ENCODE measurements at places on chromosomes 1 and 21.

DNA sequence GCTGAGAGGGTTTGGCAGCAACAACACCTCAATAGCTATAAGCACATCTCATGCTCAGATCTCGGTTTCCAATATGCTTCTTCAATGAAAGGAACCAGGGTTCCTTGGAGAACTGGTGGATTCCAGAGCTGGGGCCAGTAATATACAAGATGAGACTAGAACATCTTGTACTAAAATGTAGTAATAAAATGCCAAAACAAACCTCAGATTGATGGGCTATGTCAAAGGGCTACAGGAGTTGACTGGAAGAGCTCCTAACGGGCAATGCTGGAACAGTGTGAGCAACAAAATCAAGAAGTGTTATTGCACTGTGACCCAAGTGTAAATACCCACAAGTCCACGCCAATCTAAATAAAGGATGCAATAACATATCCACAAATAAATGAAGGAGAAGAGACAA is 26.1 kb upstream of the SLC19A1 start:
- no peak for DNase-seq

GRCh38 chr1:83065952-83066727 is 932.8 kb downstream of the TTLL7 start:
- DNase-seq: no peak

DNA sequence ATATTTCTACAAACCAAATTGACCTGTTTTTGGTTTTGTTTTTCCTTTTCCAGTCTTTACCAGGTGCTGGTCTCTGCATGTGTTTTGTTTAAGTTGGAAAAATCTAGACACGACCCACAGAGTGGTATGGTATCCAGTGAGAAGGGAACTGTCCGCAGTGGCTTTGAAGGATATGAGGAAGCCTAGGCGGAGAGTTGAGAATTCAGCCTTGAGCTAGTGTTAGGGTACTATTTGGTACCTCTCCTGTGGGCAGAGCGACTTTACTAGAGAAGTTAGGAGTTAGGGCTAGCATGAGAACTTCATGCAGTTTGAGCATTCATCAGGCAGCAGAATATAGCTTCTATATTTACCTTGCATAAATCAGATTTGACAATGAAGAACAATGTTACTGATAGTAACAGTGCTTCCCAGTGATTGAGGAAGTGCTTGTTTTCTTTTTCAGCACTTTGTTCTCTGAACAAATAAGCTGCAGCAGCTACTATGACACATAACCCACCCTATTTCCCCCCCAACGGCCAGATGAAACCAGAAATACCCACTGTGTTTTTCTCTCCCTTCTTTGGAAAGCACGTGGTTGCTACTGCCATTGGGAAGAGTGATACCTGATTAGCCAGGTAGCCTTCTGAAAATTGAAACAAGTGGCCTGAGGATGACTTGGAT is 19.0 kb downstream of the MRPS6 start:
- DNase-seq: no peak

DNA sequence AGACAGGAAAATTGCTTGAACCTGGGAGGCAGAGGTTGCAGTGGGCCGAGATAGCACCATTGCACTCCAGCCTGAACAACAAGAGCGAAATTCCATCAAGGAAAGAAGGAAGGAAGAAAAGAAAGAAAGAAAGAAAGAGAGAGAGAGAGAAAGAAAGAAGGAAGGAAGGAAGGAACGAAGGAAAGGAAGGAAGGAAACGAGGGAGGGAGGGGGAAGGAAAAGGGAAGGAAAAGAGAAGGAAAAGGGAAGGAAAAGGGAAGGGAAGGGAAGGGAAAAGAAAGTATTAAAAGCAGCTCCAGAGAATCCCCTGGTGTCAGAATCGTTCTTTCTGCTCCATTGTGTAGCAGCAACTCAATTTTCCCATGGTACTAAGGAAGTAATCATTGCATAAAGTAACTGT is 19.2 kb upstream of the ZSWIM5 start:
- DNase-seq: no peak

DNA sequence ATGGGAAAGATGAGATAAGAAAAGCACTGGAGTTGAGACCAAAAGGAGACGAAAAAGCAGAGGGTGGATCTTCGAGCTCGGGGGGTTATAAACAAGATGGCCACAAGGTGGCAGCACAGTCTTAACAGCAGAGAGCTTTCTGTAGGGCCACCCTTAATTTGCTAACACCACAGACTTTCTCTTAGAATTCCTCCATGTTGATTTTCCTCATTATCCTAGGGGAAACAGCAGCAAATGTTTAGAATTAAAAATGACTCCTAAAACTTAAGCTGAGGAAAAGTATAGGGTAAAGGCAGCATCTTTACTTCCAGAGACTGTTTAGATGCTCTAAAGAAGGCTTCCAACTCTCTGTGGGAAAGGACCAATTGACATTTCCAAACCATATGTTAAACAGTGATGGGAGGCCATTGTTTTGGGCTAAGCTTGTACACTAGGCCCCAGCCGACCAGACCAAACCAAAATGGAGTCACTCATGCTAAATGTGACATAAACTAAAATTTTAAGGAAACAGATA is 2.5 kb upstream of the APOBEC4 start:
- peak; percentile 42 for DNase-seq

DNA sequence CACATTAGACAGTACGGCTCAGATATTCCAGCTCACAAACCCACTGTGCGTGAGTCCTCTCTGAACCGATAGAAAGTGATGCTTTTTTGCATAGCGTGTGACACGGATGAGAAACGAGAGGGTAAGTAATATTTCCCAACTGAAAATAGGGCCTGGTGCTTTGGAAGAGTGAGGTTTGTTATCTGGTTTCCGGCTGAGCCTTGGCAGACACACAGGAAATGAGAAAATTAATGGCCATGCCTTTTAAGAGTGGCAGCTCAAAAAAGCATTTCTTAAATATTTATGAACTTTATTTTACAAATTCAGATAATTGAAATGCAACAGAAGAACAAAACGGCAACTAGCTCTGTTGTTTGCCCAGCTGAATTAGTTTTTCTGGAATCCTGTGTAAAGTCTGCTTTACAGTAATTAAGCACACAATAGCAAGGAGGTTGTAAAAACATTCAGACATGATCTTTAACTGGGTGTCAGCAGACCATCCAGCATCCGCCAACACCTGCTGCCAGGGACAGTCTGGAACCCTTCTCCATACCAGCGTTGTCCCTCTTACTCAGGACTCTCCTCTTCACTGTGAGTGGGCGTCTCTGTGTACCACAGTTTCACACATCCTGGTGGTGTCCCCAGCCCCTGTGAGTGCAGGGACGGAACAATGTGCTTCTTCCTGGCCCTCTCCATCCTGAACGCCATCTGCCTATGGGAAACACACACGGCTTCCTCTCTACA is 155.4 kb downstream of the PGBD5 start:
- DNase-seq: peak; percentile 2

GRCh38 chr1:222098404-222098803 is 356.5 kb upstream of the DUSP10 start:
- DNase-seq: no peak

- DNase-seq: no peak
These were observed 5.5 kb upstream of the RGS21 start for GRCh38 chr1:192311281-192311680.

DNA sequence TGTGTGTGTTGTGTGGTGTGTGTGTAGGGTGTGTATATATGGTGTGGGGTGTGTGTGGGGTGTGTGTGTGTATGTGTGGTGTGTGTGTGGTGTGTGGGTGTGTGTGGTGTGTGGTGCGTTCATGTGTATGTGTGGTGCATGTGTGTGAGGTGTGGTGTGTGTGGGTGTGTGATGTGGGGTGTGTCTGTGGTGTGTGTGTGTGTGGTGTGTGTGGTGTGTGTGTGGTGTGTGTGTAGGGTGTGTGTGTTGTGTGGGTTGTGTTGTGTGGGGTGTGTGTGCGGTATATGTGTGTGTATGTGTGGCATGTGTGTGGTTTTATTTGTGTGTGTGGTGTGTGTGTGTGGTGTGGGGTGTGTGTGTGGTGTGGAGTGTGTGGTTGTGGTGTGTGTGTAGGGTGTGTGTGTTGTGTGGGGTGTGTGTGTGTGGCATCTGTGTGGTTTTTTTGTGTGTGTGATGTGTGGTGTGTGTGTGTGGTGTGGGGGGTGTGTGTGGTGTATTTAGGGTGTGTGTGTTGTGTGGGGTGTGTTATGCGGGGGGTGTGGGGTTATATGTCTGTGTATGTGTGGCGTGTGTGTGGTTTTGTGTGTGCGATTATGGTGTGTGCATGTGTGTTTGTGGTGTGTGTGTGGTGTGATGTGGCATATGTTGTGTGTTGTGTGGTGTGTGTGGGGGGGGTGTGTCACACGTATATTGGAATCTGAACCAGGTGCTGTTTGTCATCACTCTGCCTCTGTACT is 17.1 kb upstream of the ZBTB21 start:
- DNase-seq: no peak

DNA sequence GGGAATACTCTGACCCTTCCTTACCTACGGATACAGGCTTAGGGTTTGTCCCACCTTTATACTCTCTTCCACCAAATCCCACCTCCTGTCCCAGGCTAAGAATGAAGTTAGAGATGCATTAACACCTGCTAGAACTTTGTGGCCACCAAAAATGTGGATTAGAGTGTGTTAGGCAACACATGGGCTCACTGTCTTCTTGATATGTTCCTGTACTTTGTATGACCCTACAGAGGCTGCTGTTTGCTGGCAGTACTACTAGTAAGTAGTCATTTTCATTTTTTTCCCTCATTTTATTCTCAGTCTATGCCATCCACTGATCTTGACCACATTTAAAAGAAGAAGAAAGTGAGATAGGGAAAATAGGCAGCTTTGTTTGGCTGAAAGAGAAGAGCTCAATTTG is 21.0 kb upstream of the TMEM39B start:
- no peak for DNase-seq

DNA sequence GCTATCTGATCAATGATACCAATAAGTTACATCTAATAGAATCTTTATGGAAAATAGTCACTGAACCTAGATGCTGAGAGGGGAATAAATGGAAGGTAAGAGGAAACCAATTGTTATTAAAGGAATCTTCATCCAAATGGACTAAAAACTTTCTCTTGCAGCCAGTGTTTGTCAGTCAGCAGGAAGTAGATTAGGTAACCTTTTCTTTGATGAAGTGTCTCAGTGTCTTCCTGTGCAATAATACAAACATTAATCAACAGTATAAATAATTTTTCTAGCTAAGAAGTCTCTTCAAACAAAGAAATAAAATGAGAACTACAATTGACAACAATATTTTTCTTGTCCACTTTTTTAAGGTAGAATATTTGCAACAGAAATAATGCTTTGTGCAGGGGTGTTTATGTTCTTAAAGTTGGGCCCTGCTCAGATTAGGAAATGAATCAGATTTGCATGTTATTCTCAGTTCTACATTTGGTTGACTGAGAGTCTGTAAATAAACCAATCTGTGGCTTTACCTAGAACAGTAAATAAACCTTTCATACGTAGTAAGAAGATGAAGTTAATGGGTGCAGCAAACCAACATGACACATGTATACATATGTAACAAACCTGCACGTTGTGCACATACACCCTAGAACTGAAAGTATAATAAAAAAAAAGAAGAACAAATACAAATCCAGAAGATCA is 391.4 kb downstream of the MRPL39 start:
- no peak for DNase-seq

- peak; percentile 21 for DNase-seq
These were observed 2133.0 kb downstream of the NCAM2 start for GRCh38 chr21:23131177-23131576.

DNA sequence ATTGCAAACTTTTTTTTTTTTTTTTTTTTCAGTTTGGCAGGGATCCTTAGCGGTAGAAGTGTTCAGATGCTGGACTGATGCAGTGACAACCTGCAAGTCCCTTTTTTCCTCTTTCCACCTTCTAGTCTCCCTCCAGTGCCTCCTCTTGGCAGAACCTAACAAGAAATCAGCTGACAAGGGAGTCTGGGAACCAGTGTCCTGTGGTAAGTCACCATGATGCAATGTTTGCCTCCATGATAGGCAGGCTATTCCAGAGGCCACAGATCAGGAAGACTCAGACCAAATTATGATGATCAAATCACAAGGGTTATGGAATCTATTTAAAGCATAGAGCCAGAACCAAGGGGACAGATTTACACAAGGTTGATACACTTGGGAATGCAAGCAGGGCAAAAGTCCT is 3.0 kb upstream of the CD34 start:
- no peak for DNase-seq

- peak; percentile 80 for DNase-seq
These were observed 67.1 kb downstream of the HIVEP3 start for GRCh38 chr1:41851589-41851988.

DNA sequence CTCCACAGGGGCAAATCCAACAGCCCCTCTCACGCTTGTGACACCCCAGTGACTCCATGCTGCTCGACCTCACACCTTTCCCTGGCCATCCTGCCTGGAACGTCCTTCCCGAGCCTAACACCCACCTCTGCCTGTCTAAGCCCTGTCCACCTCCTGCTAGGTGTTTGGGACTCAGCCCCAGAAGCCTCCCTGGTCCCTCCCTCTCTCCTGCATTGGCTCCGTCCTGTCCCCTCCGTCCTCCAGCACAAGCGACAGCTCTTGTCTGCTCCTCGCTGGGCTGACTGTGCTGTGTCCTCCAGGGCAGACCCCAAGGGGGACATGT is 102.0 kb upstream of the IFFO2 start:
- DNase-seq: no peak

DNA sequence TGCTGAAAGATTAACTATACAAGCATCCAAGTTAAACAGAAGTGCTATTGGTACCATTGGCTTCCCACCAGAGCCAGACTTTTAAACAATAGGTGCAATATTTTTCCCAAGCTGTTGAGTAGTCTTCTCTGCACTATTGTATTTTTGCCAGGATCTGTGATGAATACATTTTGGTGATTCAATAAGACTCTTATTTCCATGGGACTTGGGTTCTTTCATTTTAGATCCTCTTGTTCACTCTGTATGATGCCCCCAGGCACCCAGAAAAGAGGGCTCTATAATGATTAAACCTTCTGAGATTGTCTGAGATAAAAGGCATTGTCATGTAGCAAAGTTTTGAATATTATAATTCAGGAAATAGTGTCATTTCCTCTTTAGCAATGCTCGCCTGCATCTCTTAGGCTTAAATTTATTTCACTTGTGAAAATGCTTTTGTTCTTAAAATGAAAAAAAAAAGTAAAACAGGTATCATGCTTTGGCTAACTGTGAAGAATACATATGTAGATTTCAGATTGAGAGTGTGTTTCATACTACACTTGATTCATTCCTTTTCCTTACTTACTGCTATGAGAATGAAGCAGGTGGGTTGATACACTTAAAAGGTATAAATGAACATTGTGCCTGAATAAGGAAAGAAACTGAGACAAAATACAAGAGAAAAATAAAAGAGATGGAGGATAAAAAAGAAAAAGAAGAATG is 275.0 kb downstream of the HMCN1 start:
- no peak for DNase-seq

Data from NCI-H226 (cell line).